ENCODE measurements at places on chromosomes 16 and 17.
A peak's percentile ranks its signal among the peaks of the same experiment; 100 is the strongest.

GRCh38 chr16:65895906-65896305 is 470.6 kb upstream of the CDH5 start:
- no peak for DNase-seq

DNA sequence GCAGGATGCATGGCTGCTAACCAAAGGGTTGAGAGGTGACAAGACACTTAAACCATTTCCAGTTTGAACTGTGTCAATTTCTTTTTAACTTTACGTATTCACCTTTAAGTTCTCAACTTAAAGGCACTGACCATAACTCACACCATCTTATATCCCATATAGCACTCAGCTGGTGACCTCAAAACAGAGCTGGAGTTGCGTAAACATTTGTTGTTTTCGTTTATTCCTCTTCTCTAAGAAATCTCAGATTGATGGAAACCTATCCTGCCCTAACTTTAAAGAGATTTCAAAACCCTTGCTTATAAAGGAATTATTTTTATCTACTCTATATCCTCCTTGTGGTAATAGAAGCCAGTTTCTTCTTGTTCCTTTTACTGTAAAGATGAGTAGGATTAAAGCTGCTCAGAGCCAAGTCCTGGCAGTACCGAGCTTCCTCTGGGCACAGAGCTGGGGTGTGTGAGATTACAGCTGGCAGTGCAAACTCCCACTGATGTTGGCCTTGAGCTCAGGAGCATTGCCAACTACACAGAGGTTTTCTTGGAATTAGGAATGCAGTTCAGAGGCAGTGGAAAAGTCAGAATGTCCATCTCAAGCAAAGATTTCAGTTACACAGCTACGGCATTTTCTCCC is 1.3 kb downstream of the KCTD2 start:
- peak; percentile 48 for DNase-seq

DNA sequence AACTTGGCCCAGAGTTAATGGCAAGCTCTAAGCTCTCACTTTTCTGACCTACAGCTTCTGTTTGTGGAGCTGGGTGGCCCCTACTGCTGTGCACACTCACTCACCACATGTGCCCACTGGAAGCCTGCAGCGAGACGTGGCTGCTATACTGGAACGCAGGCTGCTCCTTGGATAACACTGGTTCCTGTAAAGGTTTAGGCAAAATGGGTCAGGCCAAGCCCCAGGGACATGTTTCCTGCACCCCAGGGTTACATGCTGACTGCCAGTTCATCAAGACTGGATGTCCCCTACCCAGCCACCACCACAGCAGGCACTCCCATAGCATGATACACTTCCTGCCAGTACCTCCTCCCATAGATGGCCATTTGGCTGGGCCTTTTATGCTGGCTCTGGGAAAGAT is 8.3 kb downstream of the POLDIP2 start:
- DNase-seq: no peak

DNA sequence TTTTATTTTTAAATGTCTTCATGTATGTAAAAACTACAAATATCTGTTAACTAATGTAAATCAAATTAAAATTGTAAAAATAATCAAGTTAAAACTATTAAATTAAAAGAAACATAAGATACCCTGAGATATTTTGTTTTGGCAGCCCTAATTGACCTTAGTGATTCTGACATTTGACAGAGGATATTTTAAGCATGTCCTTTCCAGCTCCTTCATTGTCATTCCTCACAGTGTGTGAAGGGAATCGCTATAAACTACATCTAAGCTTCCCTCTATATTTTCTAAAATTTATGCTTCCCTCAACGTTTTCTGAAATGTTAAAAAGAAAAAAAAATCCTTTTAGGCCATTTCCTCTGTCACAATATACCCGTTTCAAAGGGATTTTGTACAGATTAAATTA is 20.2 kb downstream of the CEP112 start:
- no peak for DNase-seq

GRCh38 chr17:55284001-55284884 is 19.5 kb downstream of the HLF start:
- DNase-seq: no peak

DNA sequence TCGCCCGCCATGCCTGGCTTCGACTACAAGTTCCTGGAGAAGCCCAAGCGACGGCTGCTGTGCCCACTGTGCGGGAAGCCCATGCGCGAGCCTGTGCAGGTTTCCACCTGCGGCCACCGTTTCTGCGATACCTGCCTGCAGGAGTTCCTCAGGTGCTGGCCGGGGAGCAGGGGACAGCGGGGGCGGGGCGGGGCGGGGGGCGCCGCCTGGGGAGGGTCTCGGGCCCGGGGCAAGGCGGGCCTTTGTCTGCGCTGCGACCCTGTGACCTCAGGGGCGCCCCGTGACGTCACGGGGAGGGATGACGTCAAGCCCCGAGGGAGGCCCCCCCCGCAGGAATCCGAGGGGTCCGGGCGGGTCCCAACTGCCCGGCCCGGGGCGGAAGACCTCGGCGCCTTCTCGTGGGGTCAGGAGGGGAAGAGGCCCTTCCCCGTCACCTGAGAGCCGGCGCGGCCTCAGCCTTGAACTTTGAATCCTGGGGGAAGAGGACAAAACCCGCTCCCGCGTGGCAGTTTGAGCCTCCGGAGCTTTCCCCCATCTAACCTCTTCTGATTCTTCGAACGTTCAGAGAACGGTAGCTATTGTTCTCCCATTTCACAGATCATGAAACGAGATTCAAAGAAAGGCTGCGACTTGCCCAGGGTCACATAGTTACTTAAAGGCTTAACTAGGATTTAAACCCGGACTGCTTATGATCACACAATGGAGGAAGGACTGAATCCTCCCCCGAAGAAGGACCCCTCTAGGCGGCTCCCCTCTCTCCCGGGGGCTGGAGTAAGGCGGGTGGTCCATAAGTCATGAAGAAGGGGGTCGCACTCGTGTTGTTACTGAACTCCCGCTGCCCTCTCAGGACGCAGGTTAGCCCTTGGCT is 527 bp downstream of the TRAF4 start:
- DNase-seq: peak; percentile 43

DNA sequence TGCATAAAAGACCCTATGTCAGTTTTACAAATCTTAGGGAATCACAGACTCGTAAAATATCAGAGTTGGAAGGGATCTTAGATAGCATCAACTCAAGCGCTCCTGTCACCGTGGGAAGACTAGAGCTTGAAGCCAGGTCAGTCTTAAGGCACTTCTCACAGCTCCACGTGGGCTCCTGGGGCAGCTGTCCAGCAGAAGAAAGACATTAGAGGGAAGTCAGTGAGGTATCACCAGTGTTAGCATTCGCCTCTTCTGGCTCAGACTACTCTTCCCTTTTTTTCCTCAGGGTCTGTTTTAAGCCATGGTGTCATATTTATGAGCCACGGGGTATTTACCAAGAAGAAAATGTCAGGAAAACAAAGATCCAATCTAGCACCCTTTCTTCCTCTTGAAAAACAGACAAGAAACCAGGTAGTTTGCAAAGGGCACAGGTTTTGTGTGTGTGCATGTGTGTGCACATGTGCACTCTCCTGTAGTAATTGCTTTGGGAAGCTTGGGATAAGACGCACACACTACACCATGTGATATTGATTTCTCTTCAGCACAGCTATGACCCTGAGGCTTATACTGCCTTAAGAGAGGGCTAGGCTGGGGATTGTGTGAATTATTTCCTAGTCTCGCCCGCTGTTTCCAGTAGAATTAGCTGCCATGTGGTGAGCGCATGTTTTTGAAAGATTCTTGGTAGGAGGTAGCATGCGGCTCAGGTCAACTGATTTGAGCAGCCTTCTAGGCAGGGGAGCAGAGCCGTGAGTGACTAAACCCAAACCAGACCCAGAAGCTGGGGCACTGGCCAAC is 61.0 kb upstream of the ELAC2 start:
- DNase-seq: no peak

DNA sequence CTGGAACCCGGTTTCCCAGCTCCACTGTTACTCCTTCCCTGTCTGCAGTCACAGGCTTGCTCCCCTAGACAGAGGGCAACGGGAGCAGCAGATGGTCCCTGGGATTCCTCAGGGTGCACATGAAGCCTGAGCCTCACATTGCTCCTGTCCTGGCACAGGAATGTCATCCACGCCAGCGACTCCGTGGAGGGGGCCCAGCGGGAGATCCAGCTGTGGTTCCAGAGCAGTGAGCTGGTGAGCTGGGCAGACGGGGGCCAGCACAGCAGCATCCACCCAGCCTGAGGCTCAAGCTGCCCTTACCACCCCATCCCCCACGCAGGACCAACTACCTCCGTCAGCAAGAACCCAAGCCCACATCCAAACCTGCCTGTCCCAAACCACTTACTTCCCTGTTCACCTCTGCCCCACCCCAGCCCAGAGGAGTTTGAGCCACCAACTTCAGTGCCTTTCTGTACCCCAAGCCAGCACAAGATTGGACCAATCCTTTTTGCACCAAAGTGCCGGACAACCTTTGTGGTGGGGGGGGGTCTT is 1.6 kb upstream of the DECR2 start:
- DNase-seq: no peak
